ENCODE measurements at places on chromosomes 11 and 22.

GRCh38 chr11:59573216-59573615, 42.4 kb downstream of the OSBP start:
- no peak for DNase-seq

GRCh38 chr11:12800032-12800671, 125.9 kb downstream of the TEAD1 start:
- no peak for DNase-seq

GRCh38 chr11:48033918-48034341, 53.6 kb downstream of the PTPRJ start:
- DNase-seq, result no peak

DNA sequence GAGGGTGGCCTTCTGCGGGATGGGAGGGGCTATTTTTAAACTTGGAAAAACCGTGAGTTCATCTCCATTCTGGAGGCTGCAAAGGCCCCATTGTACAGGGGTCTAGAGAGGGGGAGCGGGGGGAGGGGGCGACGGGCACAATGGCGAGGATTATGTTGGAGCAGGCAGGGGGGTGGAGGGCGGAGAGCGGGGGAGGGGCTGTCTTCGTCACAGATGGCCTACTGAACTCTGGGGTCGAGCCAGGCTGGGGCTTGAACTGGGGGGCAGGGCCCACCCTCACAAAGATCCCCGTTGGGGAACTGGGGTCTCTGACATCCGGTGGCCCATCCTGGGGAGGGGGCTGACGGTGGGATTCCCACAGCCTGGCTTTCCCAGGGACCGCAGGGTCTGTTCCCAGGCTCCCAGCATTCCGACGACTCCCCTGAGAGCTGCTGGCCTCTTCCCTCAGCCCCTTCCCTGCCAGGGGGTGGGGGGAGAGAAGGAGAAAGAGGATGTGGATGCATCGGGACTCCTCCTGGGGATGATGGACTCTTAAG, 3.4 kb upstream of the MCAM start:
- DNase-seq, result peak; percentile 42

DNA sequence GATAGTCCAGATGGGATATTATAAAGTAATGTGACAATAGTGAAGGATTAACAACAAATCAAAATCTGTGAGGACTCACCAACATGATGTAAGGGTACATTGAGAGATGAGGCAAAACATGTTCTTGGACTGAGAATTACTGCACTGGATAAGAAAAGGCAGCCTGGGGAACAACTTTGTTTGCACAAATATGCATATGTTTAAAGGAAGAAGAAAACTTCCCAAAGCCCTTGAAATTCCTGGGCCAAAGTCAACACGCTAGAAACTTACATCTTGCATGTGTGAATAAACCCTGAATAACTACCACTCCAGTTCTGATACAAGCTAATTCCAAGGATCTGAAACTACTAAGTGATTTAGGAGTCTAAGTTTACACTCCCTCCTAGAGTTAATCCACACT, 1.1 kb downstream of the OR52A5 start:
- no peak for DNase-seq

GRCh38 chr22:42970029-42970428, 44.9 kb downstream of the PACSIN2 start:
- no peak for DNase-seq

GRCh38 chr11:114102993-114103896, 43.7 kb downstream of the ZBTB16 start:
- DNase-seq, result peak; percentile 45

- no peak for DNase-seq
These were observed 27.3 kb upstream of the MUC5AC start for GRCh38 chr11:1130276-1131032.
